ENCODE measurements at places on chromosomes 1 and 21.

DNA sequence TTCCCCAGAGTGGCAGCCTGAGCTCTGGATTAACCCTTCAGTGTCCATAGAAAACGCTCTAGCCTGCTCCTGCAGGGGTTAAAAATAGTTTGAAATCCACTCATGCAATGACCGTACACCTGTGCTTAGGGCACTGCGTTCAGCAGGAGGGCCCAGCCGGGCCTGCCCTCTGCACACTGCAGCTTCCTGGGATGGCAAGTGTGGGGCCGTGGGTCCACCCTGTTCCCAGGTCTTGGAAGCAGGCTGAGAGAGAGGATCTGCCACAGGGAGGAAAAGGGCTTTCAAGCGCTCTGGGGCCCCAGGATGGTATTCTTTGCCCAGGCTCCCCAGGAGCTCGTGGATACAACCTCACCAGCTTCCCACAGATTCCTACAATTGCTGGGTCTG lies 1.5 kb upstream of the S100B start:
- DNase-seq = no peak

- no peak for DNase-seq
These were observed 10.8 kb upstream of the RGL1 start for GRCh38 chr1:183794088-183794487.

- no peak for DNase-seq
These were observed 32.7 kb downstream of the XCL1 start for GRCh38 chr1:168608796-168609715.

- no peak for DNase-seq
These were observed 6.3 kb upstream of the PADI1 start for GRCh38 chr1:17198476-17199258.

GRCh38 chr1:178241057-178241456 lies 147.2 kb downstream of the RASAL2 start:
- no peak for DNase-seq

DNA sequence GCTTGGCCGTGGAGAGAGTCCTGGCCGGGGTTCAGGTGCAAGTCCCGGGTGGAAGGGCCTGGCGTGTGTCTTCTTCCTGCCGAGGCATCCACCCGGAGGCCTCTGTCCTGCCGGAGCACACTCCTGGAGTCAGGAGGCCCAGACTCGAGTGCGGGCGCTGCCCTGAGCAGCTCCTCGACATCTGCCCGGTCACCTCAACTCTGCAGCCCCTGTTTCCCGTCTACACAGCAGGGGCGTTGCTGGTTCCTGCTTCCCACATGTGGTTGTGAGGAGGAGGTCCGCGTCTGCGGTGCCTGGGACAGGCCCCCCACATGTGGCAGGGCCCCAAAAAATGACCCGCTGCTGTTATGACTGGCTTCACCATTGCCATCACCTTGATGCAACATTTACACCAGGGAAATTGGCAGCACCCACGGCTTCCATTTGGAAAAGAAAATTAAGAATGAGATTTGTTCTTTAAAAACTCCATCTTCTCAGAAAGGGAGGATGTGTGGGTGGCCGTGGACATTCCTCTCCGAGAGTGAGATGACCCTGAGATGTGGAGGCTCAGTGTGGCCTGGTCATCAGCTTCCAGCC lies 169.8 kb downstream of the PRDM16 start:
- no peak for DNase-seq

DNA sequence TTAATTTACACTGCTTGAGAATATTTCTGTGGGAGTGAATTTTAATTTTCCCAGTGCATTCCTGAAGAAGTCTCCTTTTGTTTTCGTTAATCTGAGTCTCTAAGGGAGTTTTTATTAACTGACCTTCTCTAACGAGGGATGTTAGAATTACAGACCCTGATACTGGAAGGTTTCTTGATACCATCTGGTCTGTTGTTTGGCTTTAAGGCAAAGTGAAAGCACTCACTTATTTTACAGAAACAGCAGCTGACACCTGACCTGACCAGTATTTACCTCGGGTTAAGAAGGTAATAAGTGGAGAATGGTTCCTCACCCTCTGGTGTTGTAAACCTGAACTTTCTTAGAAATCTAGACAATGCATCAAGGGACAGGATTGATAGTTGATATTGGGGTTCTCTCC lies 12.4 kb downstream of the CDC14A start:
- DNase-seq = no peak

- no peak for DNase-seq
These were observed 6.6 kb downstream of the ADORA1 start for GRCh38 chr1:203133970-203134725.

- DNase-seq = no peak
These were observed at the start of gene PRR9 for GRCh38 chr1:153217212-153217611. PRR9 (plus strand) TSS chr1:153217584; CDS start chr1:153218145, 561 bp downstream.

- DNase-seq = no peak
These were observed 18.6 kb downstream of the NDUFS5 start for GRCh38 chr1:39044762-39045161.

DNA sequence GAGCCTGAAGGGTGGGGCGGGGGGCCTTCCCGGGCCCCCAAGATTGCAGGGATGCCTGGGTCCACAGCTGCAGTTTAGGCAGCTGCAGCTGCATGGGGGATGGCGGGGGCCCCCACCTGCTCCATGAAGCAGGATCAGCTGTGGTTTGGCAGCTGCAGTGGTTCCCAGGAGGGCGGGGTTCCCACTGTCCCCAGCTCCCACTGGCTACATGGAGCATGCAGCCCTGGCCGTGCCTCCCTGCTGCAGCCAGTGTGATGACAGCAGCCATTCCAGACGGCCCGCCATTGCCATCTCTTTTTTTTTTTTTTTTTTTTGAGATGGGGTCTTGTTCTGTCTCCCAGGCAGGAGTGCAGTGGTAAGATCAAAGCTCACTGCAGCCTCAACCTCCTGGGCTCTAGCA lies 992 bp upstream of the C1QA start:
- DNase-seq = no peak

- DNase-seq = no peak
These were observed 3.5 kb downstream of the DHCR24 start for GRCh38 chr1:54883349-54884102.

DNA sequence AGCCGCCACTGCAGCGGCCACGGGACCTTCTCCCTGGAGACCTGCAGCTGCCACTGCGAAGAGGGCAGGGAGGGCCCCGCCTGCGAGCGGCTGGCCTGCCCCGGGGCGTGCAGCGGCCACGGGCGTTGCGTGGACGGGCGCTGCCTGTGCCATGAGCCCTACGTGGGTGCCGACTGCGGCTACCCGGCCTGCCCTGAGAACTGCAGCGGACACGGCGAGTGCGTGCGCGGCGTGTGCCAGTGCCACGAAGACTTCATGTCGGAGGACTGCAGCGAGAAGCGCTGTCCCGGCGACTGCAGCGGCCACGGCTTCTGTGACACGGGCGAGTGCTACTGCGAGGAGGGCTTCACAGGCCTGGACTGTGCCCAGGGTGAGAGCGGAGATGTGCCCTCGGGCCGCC lies 11.7 kb downstream of the TNN start:
- no peak for DNase-seq

- no peak for DNase-seq
These were observed 65.2 kb downstream of the SIK1 start for GRCh38 chr21:43361493-43362296.

DNA sequence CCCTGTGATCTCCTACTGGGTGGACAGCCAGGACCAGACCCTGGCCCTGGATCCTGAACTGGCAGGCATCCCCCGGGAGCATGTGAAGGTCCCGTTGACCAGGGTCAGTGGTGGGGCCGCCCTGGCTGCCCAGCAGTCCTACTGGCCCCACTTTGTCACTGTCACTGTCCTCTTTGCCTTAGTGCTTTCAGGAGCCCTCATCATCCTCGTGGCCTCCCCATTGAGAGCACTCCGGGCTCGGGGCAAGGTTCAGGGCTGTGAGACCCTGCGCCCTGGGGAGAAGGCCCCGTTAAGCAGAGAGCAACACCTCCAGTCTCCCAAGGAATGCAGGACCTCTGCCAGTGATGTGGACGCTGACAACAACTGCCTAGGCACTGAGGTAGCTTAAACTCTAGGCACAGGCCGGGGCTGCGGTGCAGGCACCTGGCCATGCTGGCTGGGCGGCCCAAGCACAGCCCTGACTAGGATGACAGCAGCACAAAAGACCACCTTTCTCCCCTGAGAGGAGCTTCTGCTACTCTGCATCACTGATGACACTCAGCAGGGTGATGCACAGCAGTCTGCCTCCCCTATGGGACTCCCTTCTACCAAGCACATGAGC lies 17.2 kb upstream of the SLC25A44 start:
- no peak for DNase-seq

Measured in AG09309 (cell line).